Activated T-helper 2 cell treated with anti-CD3 and anti-CD28 coated beads, Interferon-gamma antibody, Interleukin-2, Interleukin-4, amounts not matched to agents 10 μg/mL and 5 μg/mL and 100 μg/mL, durations not matched to agents 14 hours and 24 hours and 36 hours (primary cell): ENCODE measurements at places on chromosomes 7 and 10. TPM values are rescaled to one million over a fixed set of nuclear protein-coding genes. Genes with fewer than 3 reads are reported as not detected.

MMD2 gene
- total RNA-seq = not detected in 2 replicates

NPTX2 gene
- 0.28 and 0.32 TPM in 2 replicates for total RNA-seq

SLC26A4 gene
- 3.6 and 3.9 TPM in 2 replicates for total RNA-seq

DNAH11 gene
- 2.0 and 3.7 TPM in 2 replicates for total RNA-seq
